ENCODE measurements at places on chromosomes 7 and 10. TPM values are rescaled to one million over a fixed set of nuclear protein-coding genes. Genes with fewer than 3 reads are reported as not detected.

Gene RASSF4
- 69.0 TPM for polyA plus RNA-seq

Gene PLA2G12B
- 0.20 TPM for polyA plus RNA-seq

Gene FKBP6
- 0.57 TPM for polyA plus RNA-seq

Gene SMO
- polyA plus RNA-seq = 41.4 TPM

Gene SPDYE11
- 1.2 TPM for polyA plus RNA-seq

DNA sequence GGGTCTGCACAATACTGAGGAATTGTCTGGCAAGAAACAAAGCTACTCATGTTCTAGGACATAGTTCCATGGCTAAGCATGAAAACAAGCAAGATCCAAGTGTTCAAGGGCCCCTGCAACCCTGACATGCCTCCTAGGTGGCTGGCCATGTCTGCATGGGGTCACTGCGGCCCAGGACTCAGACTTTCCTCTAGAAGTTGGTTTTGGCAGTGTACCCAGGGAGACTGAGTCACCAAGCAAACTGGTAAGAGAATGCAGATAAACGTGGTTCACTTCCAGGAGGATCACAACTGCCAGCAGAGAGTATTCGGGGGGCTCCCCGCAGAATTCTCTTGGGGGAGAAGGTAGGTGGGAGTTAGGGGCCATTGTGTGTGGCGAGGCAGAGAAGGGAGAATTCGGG lies 7.4 kb upstream of the PFKFB3 start:
- no peak for DNase-seq

DNA sequence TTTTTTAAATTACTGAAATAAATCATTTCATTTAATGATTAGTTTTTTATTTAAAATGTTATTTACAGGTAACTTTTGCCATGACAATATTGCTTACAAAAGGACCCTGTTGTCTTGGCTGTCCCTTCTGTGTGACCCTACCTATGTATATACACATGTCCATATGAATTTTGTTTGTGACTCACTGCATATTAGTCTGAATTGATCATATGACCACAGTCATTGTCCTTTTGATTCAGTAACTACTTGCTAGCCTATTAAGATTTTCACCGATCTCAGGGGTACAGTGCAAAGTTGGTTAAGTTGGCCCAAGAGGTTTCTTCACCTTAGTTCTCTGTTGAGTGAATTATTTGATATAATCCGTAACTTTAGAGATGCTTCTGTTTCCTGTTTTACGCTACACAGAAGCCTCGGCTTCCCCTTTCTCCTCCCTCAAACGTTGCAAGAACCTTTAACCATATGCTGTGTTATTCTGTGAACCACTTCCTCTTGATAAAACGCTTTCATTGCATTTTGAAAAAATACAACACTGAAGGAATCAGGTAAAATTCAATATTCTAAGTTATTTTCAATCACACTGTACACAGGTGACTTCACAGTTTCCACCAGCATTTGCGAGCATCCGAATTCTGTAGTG lies 43.9 kb downstream of the APBB1IP start:
- peak; percentile 54 for DNase-seq

DNA sequence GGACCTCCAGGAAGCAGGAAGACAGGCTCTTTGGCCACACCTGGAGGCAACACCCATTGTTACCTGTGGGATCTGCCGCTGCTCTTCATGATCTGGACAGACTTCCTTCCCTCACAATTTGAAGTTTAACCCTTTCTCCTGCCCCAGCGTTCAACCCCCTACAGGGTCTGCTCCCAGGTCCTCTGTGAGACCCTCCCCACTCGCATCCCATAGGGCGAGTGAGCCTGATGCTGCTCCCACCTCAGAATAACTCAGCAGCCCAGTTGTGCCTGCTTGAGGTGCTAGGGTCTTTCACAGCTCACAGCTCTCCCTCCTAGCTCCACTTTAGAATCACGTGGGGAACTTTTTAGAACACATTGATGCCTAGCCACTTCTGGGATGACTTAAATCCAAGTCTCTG lies 61.8 kb upstream of the C10orf90 start:
- DNase-seq = no peak

GRCh38 chr10:8044908-8045725 lies 9.4 kb upstream of the GATA3 start:
- no peak for DNase-seq

DNA sequence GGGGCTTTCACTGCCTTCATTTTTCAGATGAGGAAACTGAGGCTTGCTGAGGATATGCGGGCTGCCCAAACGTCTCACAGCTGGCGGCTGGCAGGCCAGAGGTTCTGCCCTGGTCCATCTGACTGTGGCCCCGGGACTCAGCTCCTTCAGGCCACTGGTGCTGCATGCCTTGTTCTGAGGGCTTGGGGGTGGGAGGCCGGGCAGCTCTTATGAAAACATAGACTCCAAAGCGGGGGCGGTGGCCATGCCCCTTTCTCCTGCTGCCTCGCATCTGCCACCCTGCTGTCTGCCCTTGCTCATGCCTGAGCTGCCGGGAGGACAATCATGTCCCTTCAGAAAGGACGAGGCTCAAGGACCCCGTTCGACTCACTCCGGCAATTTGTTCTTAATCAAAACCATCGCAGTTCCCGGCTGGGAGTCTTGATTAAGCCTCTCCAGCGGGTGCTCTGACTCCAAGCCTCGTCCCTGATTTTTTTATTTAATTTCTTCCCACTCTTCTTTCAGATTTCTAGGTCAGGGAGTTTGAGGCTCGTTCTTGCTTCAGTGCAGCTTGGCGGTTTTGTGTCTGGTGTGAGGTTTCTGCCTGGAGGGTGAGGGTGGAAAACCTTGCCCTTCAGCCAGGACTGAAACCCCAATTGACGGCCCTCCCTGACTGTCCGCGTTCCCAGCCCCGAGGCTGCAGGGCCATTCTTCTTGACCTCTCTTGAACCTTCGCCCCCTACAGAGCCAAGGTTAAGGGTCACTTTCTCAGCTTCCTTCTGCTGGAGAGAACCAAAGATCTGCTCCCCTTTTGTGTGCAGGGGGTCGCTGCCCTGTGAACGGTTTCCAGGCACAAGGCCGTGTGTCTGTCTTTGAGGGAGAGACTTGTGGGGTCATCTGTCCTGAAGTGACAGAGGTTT lies 120.8 kb downstream of the DNAJB6 start:
- DNase-seq = no peak

DNA sequence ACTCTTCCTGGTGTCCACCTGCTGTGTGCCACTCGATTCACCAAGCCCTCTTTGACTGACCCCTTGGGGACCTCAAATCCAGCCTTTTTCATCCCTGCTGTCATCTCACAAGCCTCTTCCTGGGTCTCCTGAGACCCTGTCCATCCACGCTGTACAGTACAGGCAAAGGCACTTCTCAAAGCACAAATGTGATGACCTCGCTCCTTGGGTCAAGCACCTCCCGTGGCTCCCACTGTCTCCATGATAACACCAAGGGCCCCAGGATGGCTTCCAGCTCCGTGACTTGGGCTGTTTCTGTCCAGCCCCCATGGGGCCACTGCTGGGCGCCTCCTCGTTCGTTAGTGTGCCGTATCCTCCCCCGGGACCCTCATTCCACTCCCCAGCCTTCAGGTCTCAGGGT lies 28.7 kb downstream of the PVRIG start:
- no peak for DNase-seq

DNA sequence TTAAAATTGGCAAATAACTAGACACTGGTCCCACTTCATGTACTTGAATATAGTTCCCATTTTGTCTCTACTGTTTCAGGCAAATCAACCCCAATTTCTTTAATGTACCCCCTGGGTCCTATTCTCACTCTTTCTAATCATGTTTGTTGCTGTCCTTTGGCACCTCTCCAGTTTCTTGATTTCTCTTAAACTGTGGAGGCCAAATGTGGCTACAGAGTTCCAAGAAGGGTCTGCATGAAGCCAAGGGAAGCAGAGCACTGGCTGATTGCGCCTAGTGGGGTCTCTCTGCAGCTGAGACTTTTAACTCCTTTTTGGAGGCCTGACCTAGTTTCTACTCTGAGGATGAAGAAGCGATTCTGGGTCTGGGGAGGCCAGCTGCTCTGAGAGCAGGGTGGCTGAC lies 6.7 kb upstream of the ADAM12 start:
- DNase-seq = peak; percentile 94

DNA sequence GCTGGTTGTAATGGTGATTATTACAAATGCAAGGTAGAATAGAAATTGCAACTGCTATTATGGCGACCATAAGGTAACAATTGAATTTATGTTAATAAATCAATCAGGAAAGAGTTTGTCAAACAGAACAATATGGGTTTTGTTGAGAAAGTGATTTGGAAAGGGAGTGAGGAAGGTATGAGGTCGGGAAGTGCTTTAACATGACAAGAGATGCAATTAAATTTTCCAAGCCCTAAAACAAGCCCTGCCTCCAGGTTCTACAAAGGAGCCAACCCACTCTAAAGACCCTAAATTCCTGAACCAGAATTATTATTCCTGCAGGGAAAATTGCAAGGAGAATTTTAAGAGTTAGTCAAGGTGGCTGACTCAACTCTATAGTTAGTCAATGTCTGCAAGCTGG lies 363.7 kb downstream of the BMPER start:
- DNase-seq = no peak

DNA sequence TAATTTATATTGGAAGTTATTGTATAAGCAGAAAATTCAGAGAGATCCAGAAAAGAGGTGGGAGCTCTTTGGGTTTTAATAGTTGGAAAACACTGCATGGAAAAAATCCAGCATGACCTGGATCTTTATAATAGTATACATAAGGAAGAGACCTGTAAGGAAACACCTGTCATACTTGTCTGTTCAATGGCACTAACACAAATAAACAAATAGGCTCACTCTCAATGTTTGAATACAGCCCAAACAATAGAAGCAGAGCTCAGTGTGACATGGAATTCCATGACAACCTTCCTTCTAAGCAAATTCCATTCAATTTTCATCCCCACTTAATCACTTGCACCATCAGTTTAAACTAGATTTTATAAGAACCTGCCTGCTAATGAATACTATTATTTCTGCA lies 31.7 kb downstream of the CISD1 start:
- DNase-seq = no peak

GRCh38 chr7:131096267-131096927 lies 231.3 kb upstream of the MKLN1 start:
- DNase-seq = no peak

- DNase-seq = no peak
Measured at GRCh38 chr7:142836426-142836825, 18.4 kb upstream of the EPHB6 start.

DNA sequence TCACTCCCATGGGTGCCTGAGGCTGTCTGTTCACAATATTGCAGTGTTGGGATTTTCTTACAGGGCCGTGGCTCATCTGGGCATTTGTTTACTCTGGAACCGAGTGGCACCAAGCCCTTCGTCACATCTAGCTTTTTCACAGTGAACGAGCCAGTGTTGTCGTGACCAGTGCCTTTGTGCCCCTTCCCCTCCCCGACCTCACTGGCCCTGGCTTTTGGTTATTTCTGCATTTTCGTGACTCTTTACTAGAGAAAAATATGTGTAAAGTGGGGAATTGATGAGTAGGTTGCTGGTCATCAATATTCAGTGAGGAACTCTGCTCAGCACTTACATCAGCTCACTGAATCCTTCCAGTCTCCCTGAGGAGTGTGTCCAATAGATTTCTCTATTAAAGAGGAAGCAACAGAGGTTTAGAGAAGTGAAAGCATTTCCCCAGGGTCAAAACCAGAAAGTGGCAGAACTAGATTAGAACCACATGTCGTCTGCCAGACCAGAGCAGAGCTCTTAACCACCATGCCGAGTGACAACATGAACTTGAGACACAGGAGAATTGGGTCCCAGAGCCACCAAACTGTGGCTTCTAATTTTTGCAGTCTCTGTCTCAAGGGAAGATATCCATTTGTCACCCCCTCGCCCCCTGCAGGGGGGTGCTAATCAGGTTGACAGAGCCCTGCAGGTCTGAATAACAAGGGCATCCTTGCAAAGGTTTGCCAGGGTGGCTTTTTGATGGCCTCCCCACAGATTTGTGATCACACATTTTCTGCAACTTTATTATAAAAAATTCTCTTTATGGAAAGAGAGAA lies 125.3 kb downstream of the CHN2 start:
- peak; percentile 79 for DNase-seq

All from muscle of leg (tissue), 16 donors.